ENCODE measurements at places on chromosomes 3 and 15. TPM values are rescaled to one million over a fixed set of nuclear protein-coding genes. Genes with fewer than 3 reads are reported as not detected.

DNA sequence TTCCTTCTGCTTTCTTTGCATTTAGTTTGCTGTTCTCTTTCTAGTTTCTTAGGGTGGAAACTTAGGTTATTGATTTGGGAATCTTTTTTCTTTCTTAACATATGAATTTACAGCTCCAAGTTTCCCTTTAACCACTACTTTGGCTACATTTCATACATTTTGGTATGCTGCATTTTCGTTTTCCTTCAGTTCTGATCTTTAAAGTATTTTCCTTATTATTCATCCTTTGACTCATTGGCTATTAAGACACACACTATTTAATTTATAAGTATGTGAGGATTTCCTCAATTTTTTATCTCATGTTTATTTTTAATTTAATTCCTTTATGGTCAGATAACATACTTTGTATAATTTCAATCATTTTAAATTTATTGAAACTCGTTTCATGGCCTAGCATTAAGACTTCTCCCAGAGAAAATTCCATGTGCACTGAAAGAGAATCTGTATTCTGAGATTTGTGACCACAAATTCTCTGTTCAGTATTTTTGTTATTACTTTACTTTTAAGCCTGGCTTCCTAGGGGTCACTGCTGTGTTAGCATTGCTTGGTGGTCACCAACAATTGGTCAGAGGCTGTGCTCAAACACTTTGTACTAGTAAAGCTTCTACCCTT lies 87.7 kb downstream of the CFAP20DC start:
- H3K4me1 ChIP-seq, result no peaks in the 10 kb centered on the region
- H3K4me3 ChIP-seq, result no peak overlapping the region
- no peaks in the 10 kb centered on the region for H3K27me3 ChIP-seq
- DNase-seq, result no peak

DNA sequence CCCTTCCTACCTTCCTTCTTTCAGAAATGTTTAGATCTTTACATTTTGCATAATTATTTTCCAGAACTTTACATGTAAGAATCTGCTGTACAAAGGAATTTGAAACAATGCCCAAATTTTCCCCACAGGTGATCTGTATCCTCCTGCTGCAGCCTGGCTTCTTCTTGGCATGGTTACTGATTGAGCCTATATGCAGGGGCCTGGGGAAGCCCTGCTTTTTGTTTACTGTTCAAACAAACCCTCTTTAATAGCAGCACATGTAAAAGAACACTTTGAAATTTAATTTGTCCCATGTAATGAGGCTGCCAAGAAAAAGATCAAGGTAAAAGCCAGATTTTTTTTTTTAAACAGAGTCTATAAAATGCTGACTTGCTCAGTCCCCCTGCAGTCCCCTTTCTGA lies 432.2 kb downstream of the TUSC7 start:
- no peaks in the 10 kb centered on the region for H3K4me1 ChIP-seq
- H3K27ac ChIP-seq, result no peak overlapping the region
- no peaks in the 10 kb centered on the region for H3K27me3 ChIP-seq
- no peaks in the 10 kb centered on the region for H3K36me3 ChIP-seq
- no peak for DNase-seq
- no peak overlapping the region for H3K4me3 ChIP-seq

DNA sequence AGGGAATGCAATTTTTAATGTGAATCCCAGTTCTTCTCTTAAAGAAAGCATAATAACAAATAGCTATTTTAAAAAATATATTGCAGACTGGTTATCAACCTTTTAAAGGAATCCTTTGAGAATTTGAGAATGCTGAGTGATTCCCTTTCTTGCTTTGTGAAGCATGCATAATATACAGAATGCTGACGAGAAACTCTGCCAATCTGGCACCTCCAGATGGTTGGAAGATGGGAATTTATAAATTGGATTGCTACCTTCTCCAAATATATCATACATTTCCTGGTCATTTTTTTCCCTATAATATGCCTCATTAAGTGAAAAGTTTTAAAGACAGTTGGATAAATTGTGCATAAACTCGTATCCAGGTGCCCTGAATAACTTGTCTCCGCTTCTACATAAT lies 333.9 kb upstream of the ARPP21 start:
- DNase-seq, result no peak
- H3K27ac ChIP-seq, result no peak overlapping the region
- no peak overlapping the region for H3K4me3 ChIP-seq
- H3K36me3 ChIP-seq, result no peaks in the 10 kb centered on the region
- H3K27me3 ChIP-seq, result no peaks in the 10 kb centered on the region
- no peaks in the 10 kb centered on the region for H3K4me1 ChIP-seq

DNA sequence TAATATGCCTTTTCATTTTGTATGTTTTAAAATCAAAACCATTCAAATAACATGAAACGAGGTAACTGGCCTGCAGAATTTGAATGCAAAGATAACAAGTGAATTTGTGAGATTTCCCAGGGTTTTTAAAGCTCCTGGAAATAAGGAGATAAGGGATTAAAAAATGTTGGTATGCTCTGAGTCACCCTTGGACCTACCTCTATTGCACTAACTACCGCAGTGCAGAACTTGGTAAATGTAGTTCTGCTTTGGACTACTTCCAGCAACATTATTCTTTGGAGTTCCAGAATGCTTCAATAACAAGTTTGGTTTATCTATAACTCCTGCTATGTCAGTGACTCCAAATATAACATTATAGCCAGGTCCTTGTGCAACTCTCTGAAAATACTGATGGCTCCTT lies 201.7 kb downstream of the GAP43 start:
- H3K4me1 ChIP-seq, result no peaks in the 10 kb centered on the region
- H3K4me3 ChIP-seq, result no peak overlapping the region
- no peak for DNase-seq
- no peaks in the 10 kb centered on the region for H3K36me3 ChIP-seq

- H3K4me3 ChIP-seq, result no peak overlapping the region
- DNase-seq, result no peak
- H3K27me3 ChIP-seq, result no peaks in the 10 kb centered on the region
- H3K36me3 ChIP-seq, result peaks cover 7% of the 10 kb centered on the region
Observed at GRCh38 chr3:184579513-184579912, 17.9 kb downstream of the EPHB3 start.

GRAMD2A gene
- total RNA-seq, result 0.16 TPM

DNA sequence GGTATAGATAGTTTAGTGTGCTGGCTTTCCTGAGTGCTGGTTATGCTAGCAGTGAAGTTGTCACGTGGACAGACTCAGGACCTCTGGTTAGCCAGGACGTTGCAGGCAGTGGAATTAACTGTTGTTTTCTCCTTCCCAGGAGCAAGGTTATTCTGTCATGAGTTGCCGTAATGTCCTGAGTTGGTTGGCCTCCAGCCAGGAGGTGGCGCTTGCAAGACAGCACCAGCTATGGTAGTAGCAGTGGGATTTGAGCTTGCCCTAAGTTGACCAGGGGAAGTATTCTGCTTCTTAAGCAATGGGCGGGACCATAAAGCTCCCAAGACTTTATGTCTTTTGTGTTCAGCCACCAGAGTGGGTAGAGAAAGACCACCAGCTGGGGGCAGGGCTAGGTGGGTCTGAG lies 240.7 kb upstream of the DNAJC19 start:
- no peaks in the 10 kb centered on the region for H3K4me1 ChIP-seq
- H3K36me3 ChIP-seq, result no peaks in the 10 kb centered on the region
- H3K27ac ChIP-seq, result no peak overlapping the region
- no peak for DNase-seq
- no peak overlapping the region for H3K4me3 ChIP-seq

DNA sequence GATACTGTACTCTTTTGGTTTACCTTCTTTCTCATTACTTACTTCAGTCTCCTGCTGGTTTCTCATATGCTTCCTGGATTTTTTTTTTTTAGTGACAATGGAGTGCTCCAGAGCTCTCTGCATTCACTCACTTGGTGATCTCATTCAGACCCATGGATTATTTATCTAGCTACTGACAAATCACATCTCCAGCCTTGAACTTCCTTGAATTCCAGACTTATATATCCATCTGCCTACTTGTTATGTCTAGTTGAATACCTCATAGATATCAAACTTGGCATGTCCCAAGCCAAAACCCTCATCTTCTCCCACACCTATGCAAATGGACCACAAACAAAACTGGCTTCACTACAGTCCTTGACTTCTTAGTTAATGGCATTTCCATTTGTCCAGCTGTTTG lies 234.7 kb upstream of the ZPLD1 start:
- H3K27ac ChIP-seq, result no peak overlapping the region
- no peak overlapping the region for H3K4me3 ChIP-seq
- DNase-seq, result no peak
